IMR-90 (cell line): ENCODE measurements at places on chromosomes 2 and 18. TPM values are rescaled to one million over a fixed set of nuclear protein-coding genes. Genes with fewer than 3 reads are reported as not detected.
A peak's percentile ranks its signal among the peaks of the same experiment; 100 is the strongest.

DNA sequence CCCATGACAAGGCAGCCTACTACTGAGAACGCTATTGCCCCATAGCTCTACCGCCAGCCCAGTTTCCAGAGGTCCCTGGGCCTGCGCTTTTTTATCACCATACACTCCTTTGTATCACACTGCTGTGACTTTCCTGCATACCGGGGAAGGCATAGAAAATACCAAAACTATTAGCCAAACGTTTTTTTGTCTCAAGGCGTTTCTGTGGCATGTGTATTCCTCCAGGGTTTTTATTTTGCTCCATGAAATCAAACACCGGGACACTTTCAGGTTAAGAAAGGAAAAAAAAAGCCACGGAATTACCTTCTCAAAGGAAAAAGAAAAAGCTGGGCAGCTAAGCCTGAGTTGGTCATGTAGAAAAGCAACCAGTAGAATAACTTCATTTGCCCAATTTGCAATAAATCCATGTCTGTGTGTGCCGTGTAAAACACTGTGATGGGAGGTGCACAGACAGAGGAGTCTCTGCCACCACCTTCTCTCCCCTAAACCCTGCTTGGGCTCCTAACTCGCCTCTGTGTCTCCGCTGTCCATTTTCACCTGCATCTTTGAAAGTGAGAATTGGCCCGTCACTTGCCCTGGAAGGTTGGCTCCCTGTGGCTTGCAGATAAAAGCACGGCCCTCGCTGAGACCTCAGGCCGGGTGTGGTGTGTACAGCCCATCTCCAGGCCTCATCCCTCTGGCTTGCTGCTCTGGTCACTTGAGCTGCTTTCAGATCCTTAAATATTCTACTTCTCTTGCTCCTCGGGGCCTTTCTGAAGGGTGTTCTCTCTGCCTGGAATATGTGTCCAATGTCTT is 1.7 kb downstream of the AMER3 start:
- no peak for DNase-seq

- DNase-seq = peak; percentile 41
Measured at GRCh38 chr2:74525717-74526648, at the start of gene DQX1. Gene DQX1 (minus strand): TSS chr2:74526231. CDS start chr2:74525729, 502 bp downstream.

DNA sequence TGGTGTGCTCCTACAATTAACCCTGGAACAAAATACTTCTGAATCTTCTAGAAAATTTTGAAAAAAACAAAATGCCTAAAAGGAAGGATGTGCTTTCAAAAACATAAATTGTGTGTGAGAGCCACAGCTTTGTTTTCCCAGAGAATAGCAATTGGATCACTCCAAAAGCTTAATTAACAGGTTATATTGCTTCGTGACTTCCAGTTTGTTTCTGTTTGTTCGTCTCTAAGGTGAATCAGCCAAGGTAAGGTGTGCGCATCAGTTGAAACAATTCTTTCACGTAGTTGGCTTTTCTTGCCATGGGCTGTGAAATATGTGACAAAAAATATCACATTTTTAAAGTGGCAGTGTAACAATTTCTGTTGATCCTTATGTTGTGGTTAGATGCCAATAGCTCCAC is 90.3 kb upstream of the BARD1 start:
- DNase-seq = no peak

GALNT5 gene
- 63.3 and 73.6 TPM in 2 replicates for total RNA-seq

WIPF1 gene
- total RNA-seq = 2.7 and 3.3 TPM in 2 replicates
